ENCODE measurements at places on chromosomes 1 and 21. TPM values are rescaled to one million over a fixed set of nuclear protein-coding genes. Genes with fewer than 3 reads are reported as not detected.
A peak's percentile ranks its signal among the peaks of the same experiment; 100 is the strongest.

Gene SAMD13
- not detected for total RNA-seq

- no peak overlapping the region for H3K4me3 ChIP-seq
- no peak overlapping the region for H3K27ac ChIP-seq
- H3K4me1 ChIP-seq, result peaks cover 15% of the 10 kb centered on the region
- H3K36me3 ChIP-seq, result no peaks in the 10 kb centered on the region
Observed at GRCh38 chr1:115717541-115717940, 51.0 kb downstream of the CASQ2 start.

DNA sequence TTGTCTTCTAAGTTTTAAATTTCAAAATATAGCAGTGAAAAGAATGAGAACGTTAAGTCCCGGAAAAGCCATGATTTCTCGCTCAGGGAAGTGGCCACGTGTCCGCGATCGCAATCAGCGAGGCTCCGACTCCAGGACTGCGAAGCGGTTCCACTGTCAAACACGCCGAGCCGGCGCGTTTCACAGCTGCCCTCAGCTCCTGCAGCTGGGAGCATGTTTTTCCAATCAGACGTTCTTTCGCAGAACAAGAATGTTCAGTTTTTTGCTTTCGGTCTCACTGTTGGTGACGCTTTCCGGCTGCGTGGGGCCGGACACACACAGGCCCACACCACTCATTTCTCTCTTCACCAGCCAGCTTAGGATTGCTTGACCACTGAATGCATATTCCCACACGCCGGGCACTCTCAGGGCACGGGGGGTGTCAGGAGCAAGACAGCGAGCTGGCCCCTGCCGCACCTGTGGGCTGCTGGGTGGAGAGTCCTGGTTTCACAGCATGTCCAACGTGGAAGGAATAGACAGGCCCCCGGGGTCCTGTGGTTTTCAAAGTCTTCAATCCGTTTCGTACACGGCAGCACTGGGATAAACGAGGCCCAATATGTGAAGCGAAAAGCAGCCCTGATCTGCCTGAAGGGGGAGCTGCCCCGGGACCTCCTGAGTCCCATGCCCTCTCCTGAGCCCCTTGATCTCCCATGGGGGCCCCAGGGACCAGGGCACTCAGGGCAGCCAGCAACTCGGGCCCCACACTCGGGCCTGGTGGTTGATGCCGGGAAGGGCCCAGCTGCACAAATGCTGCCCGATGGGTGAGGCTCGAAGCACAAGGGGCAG lies 47.3 kb upstream of the COL18A1 start:
- peaks cover 39% of the 10 kb centered on the region for H3K4me1 ChIP-seq
- no peaks in the 10 kb centered on the region for H3K36me3 ChIP-seq
- H3K4me3 ChIP-seq, result no peak overlapping the region
- H3K27me3 ChIP-seq, result no peaks in the 10 kb centered on the region
- no peak for DNase-seq
- H3K27ac ChIP-seq, result peak overlapping the region; percentile 91

DNA sequence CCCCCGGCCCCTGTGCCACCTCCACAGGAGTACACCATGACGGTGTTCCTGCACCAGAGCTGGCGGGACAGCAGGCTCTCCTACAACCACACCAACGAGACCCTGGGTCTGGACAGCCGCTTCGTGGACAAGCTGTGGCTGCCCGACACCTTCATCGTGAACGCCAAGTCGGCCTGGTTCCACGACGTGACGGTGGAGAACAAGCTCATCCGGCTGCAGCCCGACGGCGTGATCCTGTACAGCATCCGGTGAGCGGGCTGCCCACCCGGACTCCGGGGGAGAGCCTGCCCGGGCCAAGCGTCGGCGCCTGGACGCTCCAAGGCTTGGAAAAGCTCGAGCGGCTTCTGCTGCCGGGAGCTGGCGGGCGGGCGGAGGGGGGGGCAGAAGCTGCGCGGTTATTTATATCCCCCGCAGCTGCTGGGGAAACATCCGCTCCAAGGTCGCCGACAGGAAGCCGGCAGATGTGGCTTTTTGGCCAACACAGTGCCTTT lies 6.4 kb downstream of the GABRD start:
- H3K4me3 ChIP-seq, result peak overlapping the region; percentile 33
- no peaks in the 10 kb centered on the region for H3K36me3 ChIP-seq
- no peak for DNase-seq
- no peaks in the 10 kb centered on the region for H3K4me1 ChIP-seq
- no peaks in the 10 kb centered on the region for H3K27me3 ChIP-seq
- H3K27ac ChIP-seq, result no peak overlapping the region

DNA sequence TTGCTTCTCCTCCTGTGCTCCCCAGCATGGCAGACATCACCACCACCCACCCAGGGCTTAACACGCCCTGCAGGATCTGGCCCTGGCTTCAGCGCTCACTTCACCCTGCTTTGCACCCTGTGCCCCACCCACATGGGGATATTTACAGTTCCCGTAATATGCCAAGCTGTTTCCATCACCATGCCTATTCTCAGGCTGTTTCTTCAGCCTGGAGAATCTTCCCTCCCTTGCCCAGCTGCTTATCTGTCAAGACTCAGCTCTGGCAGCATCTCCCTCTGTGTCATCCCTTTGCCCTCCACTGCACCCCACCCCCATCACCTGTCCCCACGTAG lies 3.6 kb upstream of the AHCYL1 start:
- no peaks in the 10 kb centered on the region for H3K27me3 ChIP-seq
- H3K4me3 ChIP-seq, result no peak overlapping the region
- peak overlapping the region; percentile 55 for H3K27ac ChIP-seq
